ENCODE measurements at places on chromosomes 7 and 10. TPM values are rescaled to one million over a fixed set of nuclear protein-coding genes. Genes with fewer than 3 reads are reported as not detected.

DNA sequence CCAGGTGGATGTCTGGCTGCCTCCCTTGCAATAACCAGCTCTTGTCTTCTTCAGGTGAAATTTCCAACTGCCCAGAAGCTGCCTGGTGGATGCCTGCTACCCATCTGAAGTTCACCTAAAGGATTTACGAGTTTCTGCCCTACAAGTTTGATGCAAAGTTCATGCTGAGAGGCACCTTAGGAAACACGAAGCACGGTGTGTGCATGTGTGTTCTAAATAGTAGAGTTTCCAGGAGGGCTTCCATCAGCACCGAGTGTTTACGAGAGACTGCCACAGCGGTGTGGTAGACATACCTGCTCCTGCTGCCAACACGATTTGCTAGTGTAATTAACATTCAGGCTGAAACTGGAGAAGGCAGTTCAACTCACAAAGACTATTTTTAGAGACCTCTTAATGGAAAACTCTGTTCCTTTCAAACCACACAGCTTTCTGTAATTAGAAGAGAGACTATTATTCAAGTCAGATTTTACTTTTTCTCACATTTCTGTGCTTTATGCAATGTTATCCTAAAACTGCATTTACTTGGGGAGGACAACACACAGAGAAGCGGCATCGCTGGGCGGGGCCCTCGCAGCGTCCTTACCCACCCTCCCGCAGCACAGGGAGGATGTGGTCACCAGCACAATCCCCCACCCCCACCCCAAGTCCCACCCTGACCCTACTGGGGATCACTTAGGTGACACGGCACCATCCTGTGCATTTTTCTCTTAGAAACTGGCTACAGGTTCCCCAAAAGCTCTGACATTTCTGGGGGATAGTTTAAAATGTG is 15.5 kb upstream of the CPXM2 start:
- no peak for DNase-seq

MNX1 gene
- not detected for total RNA-seq

SOSTDC1 gene
- under 0.01 TPM for total RNA-seq

HOXA10 gene
- 19.4 TPM for total RNA-seq

MYH16 gene
- not detected for total RNA-seq

LEP gene
- total RNA-seq = under 0.01 TPM

DNA sequence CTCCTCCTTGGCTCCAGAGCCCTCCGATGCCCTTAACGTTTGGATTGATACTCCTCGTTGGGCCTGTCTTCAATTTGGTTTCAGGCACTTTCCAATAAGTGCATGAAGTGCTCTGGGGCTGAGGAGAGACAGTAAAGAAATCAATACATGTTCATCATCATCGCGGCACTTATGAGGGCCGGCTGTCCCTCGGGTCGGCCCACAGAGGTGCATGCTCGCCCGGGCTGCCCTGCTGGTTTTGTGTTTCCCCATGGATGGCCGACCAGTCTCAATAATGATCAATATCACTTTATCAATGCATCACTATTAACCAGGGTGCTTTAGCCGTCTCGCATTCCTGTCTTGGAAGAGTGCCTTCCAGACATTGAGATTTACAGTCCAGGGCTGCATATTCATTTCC is 154.2 kb downstream of the EBF3 start:
- DNase-seq = no peak

DNA sequence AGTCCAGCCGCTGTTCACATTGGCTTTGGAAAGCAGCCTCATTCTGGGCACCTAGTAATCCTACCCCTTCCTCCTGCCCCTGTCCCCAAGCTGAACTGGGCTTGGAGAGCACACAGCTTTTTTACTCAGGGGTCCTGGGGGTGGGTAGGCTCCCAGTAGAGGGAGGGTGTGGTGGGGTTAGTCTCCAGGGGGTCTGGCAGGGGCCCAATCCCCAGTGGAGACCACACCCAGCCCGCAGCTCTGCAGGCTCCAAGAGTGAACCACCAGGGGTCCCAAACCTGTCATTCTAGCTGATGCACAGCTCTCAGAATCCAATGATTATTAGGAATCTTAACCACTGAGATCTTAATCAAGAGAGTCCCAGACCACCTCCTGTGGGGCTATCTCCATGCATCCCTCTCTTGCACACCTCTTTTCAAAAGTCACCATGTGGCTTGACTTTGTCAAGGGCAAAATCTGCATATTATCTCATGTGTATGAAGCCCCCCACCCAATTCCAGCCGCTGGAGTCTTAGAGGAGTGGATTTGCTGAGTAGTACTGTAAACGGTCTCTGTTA is 2.7 kb downstream of the HOXA11 start:
- no peak for DNase-seq

DNA sequence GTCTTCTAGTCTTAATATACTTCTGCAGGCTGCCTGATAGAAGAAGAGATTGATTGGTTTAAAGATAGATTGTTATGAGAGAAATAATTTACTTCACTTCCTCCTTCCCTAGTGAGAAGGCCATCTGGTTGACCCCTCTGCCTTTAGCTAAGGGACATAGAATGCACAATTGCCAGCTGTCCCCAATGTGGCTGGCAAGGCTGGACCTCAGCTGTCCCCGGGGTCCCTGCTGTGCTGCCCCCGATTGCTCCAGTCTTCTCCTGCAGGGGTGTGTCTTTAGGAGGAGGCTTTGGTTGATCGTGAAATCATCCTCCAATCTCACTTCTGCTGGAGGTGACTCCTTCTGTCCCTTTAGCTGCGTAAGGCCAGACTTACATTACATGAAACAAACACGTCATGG is 388.5 kb downstream of the DPP6 start:
- no peak for DNase-seq

DNA sequence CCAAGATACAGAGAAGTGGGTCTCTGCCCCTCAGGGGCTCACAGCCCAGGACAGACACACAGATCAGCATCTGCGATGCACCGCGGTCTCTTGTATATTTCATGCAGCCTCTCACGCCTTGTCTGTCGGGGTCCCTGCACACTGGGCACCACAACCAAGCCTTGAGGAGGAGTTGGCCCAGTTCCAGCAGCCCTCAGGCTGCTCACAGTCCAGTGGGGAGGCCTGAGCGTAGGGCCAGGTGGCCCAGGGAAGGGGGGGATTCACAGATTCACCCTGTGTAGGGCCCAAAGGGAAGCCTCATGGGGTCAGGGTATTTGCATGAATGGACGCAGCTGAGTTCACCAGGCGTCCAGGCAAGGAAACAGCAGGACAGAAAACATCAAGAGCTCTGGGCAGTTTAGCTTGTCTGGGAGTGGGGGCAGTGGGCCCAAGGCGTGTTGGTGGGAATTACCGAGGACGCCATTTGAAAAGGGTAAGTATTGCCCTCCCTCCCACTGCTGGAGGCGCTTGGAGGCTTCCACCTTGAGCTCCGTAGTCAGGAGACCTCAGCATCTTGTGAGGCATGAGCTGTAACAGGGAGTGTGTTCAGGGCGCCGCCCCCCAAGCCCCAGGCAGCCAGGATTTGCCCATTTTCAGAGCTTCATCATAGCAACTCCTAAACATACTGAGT is 129.1 kb upstream of the CHST15 start:
- no peak for DNase-seq

DNA sequence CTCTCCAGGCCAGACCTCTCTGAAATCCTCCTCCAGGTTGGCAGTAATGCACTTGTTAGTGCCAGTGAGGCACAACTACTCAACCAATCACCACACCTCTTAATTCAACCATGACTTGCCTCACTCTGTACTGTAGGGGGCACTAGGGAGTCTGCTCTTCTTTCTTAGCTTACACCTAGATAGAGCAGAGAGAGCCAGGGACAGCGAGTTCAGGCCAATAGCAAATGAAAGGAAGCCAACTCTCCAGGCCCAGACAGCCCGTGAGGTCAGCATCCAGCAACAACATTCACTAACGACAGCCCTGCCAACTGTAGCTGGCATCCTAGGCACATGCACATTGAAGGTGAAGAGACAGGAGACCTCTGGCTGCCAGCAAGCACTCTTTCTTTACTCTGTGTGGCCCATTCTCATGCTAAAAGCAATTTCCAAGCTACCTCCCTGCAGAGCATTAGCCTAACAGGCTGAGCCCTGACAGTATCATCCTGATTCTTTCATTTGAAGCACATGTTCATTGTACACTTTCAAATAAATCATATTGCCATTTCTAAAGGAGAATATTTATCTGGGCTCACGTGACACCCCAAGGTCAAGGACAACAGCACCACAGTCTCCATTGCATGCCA is 136.3 kb downstream of the DPY19L1 start:
- DNase-seq = no peak

- no peak for DNase-seq
These were observed 474.0 kb upstream of the NRP1 start for GRCh38 chr10:33808475-33808874.

- no peak for DNase-seq
These were observed 45.8 kb downstream of the NRF1 start for GRCh38 chr7:129657363-129657762.

- no peak for DNase-seq
These were observed 86.1 kb upstream of the RNF32 start for GRCh38 chr7:156554488-156554887.

CCL26 gene
- not detected for total RNA-seq
